ENCODE measurements at places on chromosomes 7 and 10.
A peak's percentile ranks its signal among the peaks of the same experiment; 100 is the strongest.

- DNase-seq: peak; percentile 97
These were observed 186.5 kb upstream of the BET1 start for GRCh38 chr7:94190599-94191061.

GRCh38 chr10:78295242-78295641, 261.6 kb downstream of the RPS24 start:
- no peak for DNase-seq

DNA sequence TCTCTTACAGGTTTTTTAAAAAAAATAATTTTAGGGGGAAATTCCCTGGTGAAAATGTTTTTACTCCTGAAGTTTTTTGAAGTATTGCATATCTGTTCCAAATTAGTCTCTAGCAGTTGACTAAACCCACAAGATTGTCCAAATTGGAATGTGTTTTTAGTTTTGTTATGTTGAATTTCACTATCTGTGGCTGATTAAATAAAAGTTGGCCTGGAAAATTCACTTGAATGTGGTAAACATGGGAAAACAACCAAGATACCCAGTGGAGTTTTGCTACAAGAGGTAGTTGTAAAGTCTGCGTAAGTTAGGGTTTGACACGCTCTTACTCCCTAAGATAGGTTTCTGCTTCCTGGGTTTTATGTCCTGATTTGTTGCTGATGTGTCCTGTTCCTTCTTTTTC, 3.3 kb downstream of the TSGA13 start:
- DNase-seq: peak; percentile 35

DNA sequence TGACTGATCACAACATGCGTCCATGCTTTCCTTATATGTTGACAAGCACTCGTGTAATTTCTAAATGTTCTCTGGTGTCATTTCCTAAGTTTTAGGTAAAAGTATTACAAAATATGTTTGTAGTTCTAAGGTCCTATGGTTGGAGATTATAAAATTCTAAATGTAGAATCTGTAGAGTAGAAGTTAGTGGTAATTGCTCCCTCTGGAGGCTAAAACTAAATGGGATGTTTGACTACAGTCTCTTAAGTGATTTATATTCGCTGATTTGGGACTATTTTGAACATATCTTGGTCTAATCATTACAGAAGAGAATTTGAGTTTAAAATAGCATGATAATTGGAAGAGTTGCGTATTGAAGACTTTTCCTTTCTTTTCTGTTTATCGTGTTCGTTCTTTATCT, 74.1 kb downstream of the ZMYND11 start:
- peak; percentile 54 for DNase-seq

DNA sequence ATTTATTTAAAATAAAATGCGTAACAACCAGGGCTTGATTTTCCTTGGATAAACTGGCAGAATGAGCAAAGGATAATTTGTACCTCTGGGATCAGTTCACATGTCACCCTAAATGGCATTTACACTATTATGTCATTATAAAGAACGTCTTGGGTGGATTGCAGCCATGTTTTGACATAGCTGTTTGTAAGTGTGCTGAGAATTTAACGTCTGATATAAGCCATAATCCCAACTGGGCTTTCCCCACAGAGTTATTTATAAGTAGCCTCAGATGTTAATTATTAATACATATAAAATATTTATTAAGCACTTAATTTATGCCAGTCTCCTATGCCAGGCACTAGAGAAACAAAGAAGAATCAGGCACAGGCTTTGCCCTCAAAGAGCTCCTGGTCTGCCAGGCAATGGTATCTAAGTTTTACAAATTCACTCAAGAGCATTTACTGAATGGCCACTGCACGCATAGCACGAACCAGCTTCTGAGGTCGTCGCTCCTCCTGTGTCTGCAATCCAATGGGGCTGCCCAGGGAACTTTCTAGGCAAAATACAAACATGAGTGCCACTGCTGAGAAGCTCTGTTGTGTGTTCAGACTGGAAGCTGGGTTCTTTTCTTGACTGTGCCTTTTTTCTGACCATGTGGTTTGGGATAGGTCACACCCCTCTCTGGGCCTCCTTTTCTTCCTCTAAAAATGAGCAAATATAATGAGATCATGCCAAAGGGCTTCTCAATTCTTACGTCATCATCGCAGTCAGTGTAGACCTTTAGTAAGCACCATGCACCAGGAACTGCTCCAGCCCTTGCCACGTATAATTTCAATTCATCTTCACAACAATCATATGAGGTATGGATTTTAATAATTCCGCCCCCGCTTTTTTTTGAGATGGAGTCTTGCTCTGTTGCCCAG, 11.3 kb upstream of the CTBP2 start:
- no peak for DNase-seq

DNA sequence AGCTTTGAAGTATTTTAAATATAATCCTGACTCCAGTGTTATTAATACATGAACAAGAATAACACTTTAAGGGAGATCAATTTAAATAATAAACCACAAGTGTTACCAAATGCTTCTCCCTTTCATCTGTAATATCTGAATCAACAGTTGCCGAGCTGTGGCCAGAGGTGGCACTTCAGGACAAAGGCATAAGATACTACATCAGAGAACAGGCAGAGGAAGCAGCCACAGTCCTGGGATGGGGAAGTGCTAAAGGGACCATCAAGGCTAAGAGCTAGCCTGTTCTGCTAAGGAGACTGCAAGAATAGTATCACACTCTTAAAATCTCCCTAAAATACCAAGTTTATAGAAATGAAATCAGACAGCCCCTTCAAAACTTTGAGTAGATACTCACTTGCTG, 378.2 kb upstream of the PRKCQ start:
- DNase-seq: peak; percentile 8

DNA sequence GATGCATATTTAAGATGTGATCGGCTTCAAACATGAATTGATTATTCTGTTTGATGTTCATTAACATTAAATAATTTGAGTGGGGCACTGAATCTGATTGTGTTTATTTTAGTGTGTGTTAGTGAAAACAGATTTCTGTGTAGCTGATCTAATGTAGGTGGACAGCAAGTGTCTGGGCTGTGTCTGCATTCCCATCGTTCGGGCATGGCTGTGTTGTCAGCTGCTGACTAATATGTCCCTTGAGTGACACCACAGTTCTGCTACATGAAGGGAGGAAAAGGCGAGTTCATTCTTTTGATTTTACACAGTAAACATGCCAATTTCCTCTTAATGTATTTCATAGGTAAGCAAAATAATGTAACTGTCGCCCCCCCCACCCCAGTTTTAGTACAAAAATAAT, 203.0 kb downstream of the CNTNAP2 start:
- DNase-seq: no peak

GRCh38 chr10:98446661-98447221, at the start of gene HPS1:
HPS1 (minus strand) TSS chr10:98446935; CDS start chr10:98443240, 3,695 bp downstream.
- DNase-seq: peak; percentile 90

GRCh38 chr10:70272925-70273316, 10.9 kb downstream of the NPFFR1 start:
- DNase-seq: no peak

DNA sequence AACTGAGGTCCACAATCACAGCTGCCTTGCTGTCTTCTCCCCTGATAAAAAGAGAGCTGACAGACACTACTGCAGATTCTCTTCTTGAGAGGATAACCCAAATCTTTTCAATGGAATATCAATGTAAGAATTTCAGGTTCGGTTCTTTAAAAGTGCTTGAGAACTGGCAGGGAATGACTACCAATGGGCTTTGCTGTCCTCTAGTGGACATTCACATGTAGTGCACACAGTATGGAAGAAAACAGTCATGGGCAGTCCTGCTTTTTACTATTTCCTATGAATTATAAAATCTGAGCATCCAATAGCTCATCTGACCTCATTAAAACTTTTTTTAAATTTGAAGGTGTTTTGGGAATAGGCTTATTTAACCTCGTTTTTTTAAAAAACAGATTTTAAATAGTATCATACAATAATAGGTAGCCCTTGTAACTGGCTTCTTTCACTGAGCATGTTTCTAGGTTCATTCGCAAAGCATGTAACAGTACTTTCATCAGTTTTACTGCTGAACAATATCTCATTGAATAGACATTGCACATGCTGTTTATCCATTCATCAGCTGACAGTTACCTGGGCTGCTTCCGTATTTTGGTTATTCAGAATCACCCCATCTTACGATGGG, 18.3 kb downstream of the FZD9 start:
- DNase-seq: peak; percentile 82

- peak; percentile 41 for DNase-seq
These were observed 78.3 kb downstream of the HTR7 start for GRCh38 chr10:90779548-90779947.

- no peak for DNase-seq
These were observed 2.2 kb downstream of the STN1 start for GRCh38 chr10:103915796-103916195.

GRCh38 chr7:31059551-31059950, 7.4 kb downstream of the ADCYAP1R1 start:
- DNase-seq: no peak

- peak; percentile 42 for DNase-seq
These were observed 234.6 kb downstream of the ZMYND11 start for GRCh38 chr10:369684-370448.

DNA sequence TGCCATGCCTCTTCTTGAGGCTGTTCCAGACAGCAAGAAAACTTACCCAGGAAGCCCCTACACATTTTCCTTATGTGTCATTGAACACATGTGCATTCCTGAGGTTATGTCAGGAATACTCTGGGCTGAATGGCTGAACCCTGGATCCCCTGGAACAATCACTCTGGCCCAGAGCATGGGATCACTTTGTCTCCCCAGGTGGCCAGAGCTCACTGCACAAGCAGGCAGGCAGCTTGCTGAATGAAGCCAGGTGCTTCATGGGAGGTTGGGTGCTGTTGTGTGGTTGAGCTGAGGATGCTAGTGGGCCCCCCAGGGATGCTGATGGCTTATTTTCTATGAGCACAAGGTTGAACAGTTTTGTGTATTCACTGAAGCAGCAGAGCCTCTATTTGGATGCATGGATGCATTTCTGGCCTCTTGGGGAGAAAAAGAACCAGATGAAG, 54.7 kb upstream of the NPTX2 start:
- peak; percentile 69 for DNase-seq

DNA sequence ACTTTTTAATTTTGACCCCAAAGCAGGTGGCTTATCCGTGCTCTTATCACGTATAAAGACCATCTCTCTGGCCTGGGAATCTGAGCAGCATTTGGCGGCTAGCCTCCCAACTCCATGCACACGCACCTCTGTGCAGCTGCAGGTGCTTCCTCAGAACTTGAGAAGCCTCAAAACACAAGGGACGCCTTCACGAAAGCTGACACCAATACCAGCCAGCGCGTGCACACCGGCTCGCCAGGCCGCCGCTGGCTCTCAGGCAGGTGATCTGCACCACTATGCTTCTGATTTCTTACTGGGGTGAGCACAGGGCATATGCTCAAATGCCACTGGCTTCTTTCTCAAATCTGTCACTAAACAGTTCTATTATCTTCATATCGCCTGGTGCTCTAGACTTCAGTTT, 145.0 kb downstream of the PARD3 start:
- DNase-seq: no peak

- DNase-seq: no peak
These were observed 45.9 kb downstream of the DOCK4 start for GRCh38 chr7:112160130-112160770.

GRCh38 chr7:114468844-114469243, 54.2 kb downstream of the FOXP2 start:
- no peak for DNase-seq

- DNase-seq: no peak
These were observed 7.4 kb downstream of the DAGLB start for GRCh38 chr7:6440381-6440780.

DNA sequence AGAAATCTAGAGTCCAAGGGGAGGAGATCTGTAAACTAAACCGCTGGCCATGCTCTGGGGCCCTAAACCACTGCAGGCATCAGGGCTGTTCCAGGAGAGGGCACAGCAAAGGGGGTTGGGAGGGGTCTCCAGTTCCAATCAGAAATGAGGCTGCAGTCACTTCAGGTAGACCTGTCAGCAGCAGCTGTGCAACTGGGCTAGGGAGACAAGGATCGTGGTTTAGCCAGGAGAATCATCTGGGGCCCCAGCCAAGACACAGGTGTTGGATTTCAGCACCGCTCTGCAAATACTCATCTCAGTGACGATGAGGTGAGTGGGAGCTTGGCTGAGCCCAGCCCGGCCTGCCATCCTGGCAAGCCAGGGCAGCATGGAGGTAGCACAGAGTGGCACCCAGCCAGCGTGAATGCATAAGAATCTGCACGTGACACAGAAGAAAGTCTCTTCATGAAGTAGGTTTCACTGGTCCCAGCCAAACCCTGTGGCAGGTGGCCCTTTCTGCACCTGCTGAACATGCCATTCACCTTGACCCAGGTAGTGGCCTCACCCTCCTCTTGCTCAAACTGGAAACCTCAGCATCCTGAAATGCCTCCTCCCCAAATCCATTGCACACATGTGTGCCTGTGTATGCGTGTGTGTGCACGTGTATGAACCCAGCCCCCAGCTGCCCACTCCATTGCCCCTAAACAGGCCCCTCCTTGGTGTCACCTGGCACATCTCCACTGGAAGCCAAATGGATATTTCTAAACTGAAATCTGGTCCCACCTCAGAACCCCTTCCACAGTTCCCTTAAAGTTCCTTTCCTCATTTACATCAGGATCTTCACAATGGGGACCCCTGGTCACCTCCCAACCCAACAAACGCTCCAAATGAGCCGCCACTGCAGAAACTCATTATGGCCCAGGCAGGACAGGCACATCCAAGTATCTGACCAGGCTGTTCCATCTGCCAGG, 9.6 kb downstream of the GPRIN2 start:
- DNase-seq: no peak

DNA sequence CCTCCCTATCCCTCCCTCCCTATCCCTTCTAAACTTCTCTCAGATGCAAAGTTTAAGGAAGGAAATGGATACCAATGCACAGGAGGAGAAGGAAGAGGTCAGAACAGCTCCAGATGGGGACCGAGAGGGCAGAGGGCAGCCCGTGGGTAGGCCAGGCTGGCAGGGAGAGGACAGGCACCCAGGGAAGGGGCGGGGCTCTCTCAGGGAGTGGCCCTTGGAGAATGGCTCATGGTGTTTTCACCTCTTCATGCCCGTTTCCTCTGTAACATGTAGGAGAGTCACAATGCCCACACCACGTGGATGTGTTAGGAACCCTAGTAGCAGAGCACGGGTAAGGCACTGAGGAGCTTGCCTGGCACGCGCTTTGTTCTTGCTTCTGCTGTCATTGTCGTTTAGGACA, 264.5 kb downstream of the CELF2 start:
- no peak for DNase-seq

DNA sequence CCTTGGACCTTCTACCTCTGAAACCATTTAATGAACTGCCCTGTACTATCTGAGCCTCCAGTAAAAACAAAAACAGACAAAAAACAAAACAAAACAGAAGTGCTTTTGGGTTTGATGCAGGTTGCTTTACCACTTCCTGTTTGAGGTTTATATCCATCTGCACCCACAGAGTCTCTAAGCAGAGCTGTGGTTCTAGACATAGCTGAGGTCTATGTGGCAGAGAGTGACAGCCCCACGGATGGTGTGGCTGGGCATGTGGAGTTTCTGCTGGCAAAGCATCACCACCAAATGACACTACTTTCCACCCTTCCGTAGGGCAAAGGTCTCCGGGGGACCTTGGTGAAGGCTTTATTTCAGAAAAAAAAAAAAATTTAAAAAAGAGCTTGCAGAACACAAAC, 754.2 kb downstream of the GRID1 start:
- no peak for DNase-seq

DNA sequence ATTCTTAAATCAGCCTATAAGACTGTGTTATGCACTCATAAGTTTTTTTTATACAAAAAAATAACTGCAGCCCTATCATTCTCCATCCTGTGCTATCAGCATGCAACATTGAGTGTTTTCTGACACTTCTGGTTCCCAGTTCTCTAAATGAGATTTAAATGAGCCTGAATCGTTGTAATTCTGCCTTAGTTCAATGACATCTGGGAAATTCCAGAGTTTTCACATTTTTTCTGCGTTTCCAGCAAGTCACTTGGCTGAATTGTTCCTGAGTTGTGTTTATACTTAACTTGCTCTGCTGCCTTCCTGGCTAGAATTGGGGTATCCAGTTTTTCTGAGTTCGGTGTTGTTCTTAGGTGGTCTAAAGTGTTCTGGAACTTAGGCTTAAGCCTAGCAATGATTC, 636.1 kb upstream of the FZD8 start:
- no peak for DNase-seq
